Stimulated activated CD8-positive, alpha-beta memory T cell treated with anti-CD3 and anti-CD28 coated beads, Interleukin-15, amount 100 ng/mL, for 48 hours (primary cell): ENCODE measurements at places on chromosomes 11 and 22.

- no peak for DNase-seq
These were observed 12.1 kb downstream of the DPP3 start for GRCh38 chr11:66492161-66492865.

- DNase-seq = no peak
These were observed 1.5 kb downstream of the EHD1 start for GRCh38 chr11:64876835-64877341.

GRCh38 chr11:2382129-2382517 is 5.0 kb downstream of the CD81 start:
- no peak for DNase-seq

DNA sequence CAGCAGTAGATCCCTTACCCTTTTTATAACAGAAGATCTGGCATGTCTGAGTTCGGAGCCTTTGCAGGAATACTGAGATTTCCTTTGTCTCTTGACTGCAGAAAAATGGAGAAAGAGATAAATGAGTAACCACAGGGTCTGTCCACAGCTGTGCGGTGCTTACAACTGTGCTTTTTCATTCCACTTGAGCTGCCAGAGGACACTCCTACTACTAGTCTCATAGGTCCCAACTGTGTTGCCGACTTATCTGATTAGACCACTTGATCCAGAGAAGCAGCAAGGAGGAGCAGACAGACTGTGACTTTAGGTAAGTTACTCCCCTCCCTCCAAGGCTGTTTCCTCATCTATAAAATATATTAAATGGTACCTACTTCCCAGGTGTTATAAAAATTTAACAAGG is 17.5 kb downstream of the FAM227A start:
- DNase-seq = no peak
